ENCODE measurements at places on chromosomes 2 and 18. TPM values are rescaled to one million over a fixed set of nuclear protein-coding genes. Genes with fewer than 3 reads are reported as not detected.

DNA sequence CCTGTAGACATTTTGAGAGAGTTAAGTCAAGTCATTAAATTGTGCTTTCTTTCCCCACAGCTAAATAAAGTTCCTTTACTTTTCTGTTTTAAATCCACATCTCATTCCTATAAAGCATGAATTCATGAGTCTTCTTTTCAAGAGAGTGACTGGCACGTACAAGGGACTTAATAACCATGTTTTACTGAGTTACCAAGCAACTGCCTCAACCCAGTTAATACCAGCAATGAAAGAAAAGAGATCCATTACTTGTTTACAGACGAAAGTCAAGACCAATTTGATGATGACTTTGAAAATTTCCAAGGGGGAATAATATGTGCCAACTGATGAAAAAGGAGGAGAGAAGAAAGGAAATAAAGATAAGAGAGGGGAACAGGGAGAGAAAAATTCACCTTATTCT is 1082.5 kb upstream of the GYPC start:
- no peak for DNase-seq

DNA sequence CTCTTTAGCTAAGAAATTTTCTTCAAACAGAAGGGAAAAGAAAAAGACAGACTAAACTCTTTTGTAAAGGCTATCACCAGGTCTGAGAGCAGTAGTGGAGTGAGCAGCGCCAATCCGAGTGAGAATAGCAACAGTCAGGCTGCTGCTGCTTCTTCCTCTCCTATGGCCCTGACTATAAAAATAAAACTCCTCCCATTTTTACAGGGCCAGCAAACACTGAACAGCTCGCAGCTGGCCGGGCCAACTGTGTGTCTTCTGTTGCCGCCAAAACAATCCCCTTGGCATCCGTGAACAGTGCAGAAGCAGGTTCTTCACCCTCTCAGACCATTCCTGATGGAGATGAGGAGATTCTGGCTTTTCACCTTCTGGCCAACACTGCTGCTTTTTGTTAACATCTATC is 124.5 kb downstream of the CNTNAP5 start:
- no peak for DNase-seq

DNA sequence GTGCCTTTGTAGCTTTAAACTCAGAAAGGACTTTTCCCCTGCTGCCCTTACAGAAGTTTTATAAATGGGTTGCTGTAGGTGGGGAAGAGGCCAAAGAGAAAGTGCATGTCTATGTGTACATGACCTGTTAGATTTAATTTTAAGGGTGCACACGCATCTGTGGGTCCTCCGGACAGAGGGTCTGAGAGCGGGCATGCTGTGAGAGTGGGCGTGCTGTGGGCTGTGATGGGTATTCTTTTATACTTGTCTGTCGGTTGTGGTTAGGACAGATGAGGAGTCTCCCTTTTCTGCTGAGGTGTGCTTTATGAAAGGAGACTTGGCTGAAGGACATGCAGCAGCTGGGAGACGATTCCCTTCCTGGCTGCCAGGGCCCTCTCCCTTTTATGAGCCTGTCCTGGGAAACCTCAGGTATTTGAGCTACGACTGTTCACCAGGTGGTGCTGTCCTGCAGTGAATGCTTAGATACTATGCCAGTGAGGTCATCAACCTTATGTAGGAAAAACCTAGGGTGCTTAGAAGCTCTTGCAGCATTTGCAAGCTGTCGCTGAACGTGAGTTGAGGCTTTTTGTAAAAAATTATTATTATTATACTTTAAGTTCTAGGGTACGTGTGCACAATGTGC is 67.5 kb downstream of the TANC1 start:
- DNase-seq: peak; percentile 43

DNA sequence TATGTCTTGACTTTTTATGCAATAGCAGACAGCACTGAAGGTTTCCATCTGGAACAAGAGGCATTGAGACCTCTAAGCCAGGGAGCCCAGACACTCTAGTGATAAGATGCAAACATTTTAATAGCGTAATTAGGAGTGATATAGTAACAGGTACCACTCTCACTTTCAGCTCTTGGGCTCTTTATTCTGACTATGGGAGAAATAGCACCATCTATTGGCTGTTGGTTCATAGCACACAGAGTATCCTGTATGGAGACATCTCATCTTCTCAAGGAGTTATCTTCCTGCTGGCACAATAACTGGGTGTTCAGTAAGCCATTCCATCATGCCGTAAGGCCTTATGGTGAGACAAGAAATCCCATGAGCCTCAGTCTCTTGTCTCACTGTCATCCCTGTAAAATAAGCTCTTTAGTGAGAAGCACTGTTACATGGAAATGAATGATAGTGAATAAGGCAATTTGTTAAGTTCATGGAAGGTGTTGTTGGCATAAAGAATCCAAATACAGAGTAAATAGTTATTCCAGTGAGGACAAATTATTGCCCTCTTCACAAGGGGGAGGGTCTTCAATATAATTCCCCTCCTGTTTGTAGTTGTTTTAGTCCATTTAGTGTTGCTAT is 48.3 kb downstream of the THUMPD2 start:
- DNase-seq: no peak

DNA sequence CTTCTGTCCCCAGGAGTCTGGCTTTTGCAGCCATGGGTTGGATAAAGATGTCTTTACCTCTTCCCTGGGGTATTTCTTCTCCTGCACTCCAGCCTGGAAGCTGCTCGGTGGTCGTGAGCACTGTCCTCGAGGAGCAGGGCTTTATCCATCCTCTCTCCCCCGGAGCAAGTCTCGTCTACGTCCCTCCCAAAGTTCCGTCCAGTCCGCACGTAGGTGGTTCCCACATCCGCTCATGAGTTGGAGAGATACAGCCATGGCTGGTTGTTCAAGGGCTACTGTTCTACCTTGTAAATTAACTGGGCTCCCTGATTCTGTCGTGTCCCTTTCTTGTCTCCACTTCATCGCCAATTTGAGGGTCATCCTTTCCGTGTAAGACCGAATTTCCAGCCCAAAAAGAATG is 47.1 kb downstream of the TRAPPC12 start:
- no peak for DNase-seq

DNA sequence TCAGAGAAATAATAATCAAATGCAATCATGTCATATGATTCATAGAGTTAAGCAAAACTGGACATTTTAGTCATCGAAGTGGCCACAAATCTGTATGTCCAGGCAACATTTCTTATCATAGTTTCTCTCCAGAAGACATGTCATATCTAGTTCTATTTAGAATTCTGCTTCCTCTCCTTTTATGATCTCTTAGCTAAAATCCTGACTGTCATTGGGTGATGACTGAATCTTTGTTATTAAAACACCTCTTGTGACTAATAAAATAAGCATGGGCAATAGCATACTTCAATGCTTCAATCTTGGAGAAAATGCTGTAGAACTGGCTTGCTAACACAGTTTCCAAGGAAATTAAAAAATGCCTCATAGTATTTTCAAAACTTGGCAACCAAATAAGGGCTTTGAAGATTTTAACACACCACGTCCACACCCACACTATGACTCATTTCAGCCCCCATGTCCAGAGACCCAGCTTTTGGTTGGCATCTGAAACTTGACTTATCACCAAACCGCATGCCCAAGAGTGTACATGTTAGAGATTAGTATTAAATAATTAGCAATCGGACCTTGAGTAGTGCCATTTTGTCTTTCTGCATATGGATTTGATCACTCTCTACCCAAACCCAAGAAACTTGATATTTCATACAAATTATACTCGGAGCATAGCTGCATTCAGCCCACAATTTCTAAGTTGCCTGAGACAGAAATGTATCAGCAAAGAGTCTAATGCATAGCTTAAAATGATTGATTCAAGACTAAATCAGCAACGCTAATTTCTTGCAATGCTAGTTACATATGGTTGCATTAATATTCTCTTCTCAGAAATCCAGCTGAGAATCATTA is 106.5 kb upstream of the ETAA1 start:
- peak; percentile 74 for DNase-seq

Gene LDLRAD4
- total RNA-seq: 1.2 TPM

Gene GAL3ST2
- 3.9 TPM for total RNA-seq

Gene SERPINB4
- not detected for total RNA-seq

Gene NT5C1B
- total RNA-seq: not detected

Gene GULP1
- total RNA-seq: 31.5 TPM
